Omental fat pad (tissue), 4 donors: ENCODE measurements at places on chromosomes 11 and 22. TPM values are rescaled to one million over a fixed set of nuclear protein-coding genes. Genes with fewer than 3 reads are reported as not detected.

Gene GLYATL2
- not detected for total RNA-seq

Gene F2
- total RNA-seq, result not detected

DNA sequence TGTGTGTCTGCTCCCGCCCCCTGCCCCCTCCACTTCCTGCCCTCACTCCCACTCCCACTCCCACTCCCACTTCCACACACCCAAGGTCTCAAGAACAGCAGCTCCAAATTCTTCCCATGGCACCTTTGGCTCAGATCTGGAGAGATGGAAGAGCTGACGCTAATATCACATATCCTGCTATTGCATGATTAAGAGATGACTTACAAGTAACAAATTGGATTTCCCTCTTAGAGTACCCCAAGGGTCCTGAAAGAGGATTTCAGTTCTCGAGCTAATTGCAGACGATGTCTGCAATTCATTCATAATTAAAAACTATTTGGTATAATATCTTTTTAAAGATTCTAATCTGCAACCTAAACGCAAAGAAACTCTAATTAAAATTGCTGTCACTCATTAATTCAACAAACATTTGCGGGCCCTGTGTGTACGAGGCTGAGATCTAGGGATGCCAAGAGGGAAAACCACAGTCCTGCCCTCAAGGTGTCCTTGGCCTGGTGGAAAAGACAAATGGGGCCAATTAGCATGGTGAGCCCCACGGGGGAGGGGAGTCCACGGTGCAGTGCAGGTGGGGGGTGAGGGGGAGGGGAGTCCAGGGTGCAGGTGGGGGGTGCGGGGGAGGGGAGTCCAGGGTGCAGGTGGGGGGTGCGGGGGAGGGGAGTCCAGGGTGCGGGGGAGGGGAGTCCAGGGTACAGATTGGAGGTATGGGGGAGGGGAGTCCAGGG, 50.3 kb downstream of the CELSR1 start:
- DNase-seq, result no peak

- no peak for DNase-seq
These were observed 5.2 kb downstream of the CRTAM start for GRCh38 chr11:122843281-122844141.

- DNase-seq, result no peak
These were observed 940.3 kb downstream of the NTM start for GRCh38 chr11:132310390-132311375.

GRCh38 chr11:587978-588380, 11.7 kb downstream of the PHRF1 start:
- DNase-seq, result no peak

DNA sequence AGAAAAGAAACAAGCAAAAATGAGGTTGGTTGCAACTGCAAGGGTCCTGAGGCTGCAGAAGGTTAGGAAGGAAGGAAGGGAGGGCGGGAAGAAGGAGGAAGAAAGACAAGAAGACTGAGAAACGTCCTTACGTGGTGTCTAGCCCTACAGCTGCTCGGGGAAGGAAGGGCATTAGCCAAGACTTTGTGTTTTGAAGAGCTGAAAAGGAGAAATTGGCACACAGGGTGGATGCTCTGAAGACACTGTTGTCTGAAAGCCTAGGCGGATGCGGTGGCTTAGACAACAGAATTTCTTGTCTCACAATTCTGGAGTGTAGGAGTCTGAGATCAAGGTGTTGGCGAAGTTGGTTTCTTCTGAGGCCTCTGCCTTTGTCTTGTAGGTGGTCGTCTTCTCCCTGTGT, 60.7 kb downstream of the MCM5 start:
- no peak for DNase-seq

Gene ABCC8
- total RNA-seq, result 2.2 TPM

DNA sequence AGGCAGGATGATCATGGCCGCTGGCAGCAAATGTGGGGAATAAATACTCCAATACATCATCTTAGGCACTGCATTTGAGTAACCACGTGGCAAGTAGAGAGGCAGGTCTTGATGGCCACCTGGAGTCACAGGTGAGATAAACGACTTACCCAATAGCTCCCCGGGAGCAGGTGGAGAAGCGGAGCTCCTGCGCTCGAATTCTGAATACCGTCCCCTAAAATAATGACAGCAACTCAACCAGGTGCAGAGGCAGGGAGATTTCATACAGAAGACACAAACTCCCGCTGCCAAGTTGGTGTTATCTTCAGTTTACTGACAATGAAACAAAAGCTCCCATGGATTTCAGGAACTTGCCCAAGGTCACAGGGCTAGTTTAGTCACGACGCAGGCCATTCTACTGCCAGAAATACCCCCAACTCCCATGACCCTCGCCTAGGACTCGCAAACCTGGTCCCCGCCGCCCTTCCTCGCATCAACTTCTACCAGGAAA, 437 bp downstream of the SLC43A3 start:
- no peak for DNase-seq

GRCh38 chr11:59289356-59290181, 69.1 kb upstream of the OR5AN1 start:
- no peak for DNase-seq

Gene GLYAT
- 1.2 TPM for total RNA-seq

Gene TBX1
- not detected for total RNA-seq

Gene UPB1
- not detected for total RNA-seq

- DNase-seq, result no peak
These were observed 6.2 kb downstream of the CHST1 start for GRCh38 chr11:45659031-45659817.

- no peak for DNase-seq
These were observed 72.7 kb downstream of the RCN1 start for GRCh38 chr11:32163557-32163956.

DNA sequence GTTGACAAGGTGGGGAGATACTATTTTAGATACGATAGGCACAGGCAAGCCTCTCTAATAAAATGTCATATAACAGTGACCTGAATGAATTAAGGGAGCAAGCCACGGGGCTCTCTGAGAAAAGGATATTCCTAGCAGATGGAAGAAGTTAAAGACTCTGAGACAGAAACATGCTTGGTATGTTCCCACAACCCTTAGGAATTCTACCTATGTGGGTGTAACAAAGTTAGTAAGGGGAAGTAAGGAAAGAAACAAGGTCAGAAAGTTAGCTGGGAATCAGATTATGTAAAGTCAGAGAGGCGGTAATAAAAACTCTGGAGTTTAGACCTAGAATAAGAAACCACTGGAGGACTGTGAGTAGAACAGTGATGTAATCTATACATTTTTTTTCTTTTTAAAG, 59.7 kb upstream of the GDPD4 start:
- no peak for DNase-seq

DNA sequence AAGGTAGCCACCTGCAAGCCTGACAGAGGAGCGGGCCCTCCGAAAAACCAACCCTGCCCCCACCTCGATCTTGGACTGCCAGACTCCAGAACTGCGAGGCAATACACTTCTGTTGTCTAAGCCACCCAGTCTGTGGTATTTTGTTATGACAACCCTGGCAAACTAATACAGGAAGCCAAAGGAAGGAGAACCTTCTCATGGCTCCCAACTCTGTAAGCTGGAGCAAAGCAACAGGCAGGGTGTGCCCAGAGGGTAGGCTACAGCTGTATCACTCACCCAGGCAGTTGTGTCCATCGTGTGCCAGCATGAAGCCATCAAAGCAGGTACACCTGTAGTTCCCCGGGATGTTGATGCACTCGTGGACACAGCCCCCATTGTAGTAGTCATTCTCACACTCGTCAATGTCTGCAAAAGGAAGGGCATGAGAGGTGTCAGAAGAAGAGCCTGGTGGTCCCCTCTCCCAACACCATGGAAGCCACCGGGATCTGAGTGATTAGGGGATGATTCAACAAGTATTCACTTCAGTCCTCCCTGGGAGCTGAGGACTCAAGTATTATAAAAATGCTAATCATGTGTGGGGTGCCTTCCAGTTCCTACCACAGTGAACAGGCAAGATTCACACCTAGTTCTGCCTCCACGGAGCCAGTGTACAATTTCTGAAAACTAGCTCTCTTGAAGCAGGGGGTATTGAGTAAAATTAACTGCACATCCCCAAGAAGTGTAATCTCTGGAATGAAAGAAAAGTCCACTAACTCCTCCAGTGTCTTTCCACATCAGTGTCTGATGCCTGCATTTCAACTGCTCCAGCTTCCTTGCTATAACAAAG, 23.3 kb downstream of the SCUBE1 start:
- no peak for DNase-seq

GRCh38 chr11:73011126-73011817, 130.8 kb downstream of the FCHSD2 start:
- DNase-seq, result no peak
